Activated CD8-positive, alpha-beta memory T cell treated with anti-CD3 and anti-CD28 coated beads, Interleukin-2, amount 50 U/mL, for 4 hours (primary cell): ENCODE measurements at places on chromosomes 2 and 18.

DNA sequence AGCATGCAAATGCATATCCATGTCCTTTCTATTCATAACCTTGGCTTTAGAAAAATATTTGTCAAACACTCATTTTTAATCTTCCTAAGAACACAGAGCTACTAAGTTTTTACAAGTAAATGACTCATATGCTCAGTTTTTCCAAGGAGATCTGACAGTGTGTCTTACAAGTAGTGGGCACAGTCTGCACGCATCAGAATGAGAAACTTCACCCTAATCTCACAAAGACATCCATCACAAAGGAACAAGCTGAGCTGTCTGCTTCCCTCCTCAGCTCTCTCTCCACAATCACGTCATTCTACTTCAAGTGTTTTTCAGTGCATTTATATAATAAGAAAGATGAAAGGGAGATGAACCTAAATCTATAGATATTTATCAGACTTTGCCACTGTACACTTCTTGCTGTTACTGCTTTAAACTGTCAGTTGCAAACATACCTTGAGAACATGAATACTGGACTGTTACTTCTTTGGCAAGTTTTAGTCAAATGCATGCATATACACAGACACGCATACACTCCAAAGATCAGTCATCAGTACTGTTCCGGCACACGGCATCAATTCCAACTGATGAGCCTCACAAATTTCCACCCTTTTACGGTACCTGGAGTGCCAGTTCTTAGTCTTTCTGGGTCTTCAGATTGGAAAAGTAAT is 75.7 kb downstream of the RBMS1 start:
- DNase-seq: no peak

DNA sequence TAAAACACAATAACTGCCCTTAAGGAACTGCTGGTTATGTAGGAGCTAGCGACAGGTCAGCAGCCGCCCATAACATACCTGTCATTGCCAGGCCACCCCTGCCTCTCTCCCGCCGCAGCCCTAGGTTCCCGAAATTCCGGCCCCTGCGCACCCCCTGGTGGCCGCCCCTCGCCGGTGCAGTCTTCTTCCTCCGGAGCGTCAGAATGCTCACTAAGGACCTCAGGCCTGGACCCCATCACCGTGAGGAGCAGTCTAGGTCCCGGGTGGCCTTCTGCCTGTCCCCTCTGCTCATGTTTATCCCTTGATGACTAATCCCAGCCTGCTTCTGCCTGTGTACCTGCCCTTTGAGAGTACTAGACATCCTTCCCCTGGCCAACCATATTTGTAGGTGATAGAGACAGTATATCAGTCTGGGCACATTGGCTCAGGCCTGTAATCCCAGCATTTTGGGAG is 115.7 kb upstream of the SLC1A4 start:
- DNase-seq: peak; percentile 82

DNA sequence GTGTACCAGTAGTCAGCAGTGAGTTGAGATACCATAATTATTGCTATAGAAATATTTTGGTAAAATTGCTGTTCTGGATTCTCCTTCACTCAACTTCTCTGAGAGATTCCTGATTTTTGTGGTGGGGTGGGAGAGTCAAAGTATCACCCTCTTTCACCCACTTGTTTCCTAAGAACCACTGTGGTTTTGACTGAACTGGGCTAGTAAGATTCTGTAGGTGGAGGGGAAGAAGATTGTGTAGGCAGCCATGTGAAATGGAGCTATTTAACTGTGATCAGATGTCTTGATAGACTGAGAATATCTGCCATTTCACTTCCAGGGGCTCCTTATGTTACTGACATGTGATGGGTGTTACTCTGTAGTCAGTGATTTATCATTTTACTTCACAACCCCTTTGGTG is 45.3 kb downstream of the BIRC6 start:
- DNase-seq: no peak

DNA sequence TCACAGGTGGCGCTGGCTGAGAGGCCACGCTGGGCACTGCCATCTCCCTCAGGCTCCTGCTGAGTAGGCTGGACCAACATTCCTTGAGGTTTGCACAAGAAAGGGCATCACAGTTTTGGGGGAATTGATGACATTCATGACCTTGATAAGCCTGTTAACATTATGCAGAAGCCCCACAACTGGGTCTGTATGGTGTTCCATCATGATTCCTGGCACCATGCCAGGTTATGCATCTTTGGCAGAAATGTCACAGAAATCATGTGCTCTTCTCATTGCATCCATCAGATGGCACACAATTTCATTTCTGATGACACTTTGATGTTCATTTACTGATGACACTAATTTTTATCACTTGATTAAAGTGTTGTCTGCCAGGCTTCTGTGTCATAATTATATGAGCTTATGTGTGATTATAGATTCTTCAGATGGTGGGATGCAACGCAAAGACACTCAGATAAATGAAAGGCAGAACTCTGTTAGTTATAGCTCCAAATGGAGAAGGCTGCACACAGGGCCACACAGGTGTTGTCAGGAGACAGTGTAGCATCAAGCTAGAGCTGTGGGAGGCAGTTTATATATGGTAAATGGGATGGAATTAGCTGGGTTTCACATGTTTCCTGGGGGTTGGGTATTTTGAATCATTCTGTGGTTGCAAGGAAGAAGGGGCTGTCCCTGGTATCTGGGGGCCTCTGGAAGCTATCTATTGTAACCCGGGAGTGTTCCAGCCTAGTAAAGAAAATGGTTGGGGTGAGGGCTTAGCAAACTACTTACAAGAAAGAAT is 191.3 kb downstream of the SLC39A10 start:
- DNase-seq: no peak

- no peak for DNase-seq
Observed at GRCh38 chr18:70249118-70249517, 39.7 kb upstream of the SOCS6 start.

- DNase-seq: no peak
Observed at GRCh38 chr18:30698571-30698970, 344.0 kb downstream of the DSC3 start.

GRCh38 chr2:237209885-237210284 is 124.2 kb downstream of the COPS8 start:
- DNase-seq: no peak

DNA sequence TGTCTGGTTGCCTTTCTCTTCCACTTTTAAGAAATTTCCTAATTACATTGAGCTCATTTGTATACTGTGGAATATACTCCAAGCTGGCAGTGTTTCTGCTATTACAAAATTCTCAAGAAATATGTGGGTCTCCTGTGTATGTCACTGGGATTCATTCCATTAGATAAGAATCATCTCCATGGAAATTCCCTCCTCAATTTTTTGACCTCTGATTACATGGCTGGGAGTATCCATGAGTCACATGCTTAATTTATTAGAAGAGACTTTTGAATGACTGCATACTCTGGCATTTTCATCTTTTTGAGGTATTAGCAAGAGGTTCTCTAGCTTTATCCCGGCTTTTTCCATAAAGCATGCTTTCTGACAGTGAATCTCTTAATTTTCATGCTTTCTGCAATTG is 665.5 kb upstream of the CNTNAP5 start:
- DNase-seq: no peak

GRCh38 chr18:42574871-42575270 is 540.6 kb downstream of the RIT2 start:
- DNase-seq: no peak

DNA sequence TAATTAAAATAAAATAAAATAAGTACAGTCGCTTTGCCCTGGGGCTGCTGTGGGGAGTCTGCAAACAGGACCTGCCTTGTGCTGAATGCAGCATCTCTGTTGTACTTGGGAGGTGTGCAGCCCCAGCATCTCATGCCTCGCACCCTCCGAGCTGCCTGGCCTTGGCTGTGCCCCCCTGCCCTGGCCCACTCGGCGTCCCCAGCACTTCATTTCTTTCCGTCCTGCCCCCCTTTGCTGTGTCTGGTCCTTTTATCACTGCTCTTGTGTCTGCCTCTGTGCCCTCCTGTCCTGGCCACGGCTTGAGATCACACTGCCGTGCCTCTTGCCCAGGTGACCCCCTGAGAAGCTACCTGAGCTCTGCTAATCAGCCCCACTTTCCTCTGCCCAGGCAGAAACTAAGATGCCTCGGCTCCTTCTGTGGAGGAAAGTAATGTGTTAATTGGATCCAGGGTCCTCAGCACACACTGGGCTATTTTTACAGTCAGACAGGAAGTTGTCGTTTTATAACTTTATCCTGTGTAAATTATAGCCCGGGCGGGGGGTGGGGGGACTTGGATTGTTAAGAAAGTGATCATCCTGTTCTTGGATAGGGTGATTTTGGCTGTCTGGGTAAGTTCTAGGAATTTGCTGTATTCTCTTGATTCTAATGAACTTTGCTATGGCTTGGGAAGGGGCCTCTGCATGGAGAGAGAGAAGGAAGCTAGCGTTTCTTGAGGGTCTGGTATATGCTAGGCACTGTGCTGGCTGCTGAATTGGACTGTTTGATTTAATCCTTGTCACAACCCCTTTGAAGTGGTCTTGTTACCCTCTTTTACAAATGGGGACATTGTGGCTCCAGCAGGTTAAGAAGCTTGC is 69.4 kb downstream of the AGAP1 start:
- DNase-seq: no peak

GRCh38 chr2:232838406-232838874 is 31.6 kb upstream of the SNORC start:
- peak; percentile 53 for DNase-seq
